ACHN (cell line): ENCODE measurements at places on chromosomes 12 and 14.

GRCh38 chr14:49553892-49554291 is 32.3 kb downstream of the RPS29 start:
- no peak for DNase-seq

- no peak for DNase-seq
These were observed 176.6 kb downstream of the EMP1 start for GRCh38 chr12:13373131-13373530.

GRCh38 chr14:35987731-35988130 is 161.6 kb downstream of the BRMS1L start:
- DNase-seq: no peak

GRCh38 chr14:93160353-93160801 is 24.3 kb downstream of the MOAP1 start:
- peak; percentile 55 for DNase-seq

- DNase-seq: no peak
These were observed 435.7 kb downstream of the CCER1 start for GRCh38 chr12:90519285-90519684.

- DNase-seq: no peak
These were observed 469.1 kb upstream of the DCN start for GRCh38 chr12:91651728-91652127.

GRCh38 chr14:58535044-58535443 is 102.7 kb upstream of the DACT1 start:
- DNase-seq: no peak
